Left lung (tissue), 14 donors: ENCODE measurements at places on chromosomes 6 and 20. TPM values are rescaled to one million over a fixed set of nuclear protein-coding genes. Genes with fewer than 3 reads are reported as not detected.

DNA sequence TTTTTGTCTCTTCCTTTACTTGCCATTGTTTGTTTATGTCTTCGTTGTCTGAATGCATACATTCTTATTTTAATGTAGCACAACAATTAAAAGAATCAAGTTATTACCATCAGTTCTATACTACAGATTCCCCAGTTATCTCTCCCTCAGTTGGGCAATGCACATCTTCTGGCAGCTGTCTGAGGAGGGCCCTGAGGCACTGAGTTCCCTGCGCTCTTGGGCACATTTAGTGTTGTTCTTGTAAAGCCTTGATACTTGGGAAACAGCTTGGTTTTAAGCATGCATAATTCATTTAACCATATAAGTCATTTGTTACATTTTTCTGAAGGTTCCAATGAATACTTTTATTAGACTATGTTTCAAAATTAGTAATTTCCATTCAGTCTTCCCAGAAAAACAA, 117.9 kb downstream of the C6orf118 start:
- DNase-seq, result no peak

DNA sequence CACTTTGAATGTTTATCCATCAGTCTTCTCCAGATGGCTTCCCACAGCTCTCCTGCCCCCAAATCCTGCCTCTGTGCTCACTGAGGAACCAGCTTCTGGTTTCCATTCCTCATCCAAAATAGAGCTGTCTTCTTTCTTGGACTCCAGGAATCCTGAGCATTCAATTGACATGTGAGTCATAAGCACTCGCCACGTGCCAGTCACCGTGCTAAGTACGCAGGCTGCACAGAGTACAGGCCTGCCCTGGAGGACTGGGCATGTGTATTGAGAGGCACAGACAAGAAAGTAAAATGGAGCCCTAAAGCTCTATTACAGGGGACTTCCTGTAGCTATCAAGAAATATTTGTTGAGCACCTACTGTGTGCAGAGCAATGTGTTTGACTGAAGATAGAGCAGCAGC, 39.7 kb upstream of the LRFN2 start:
- DNase-seq, result no peak

GRCh38 chr6:49541936-49542335, 8.5 kb upstream of the C6orf141 start:
- DNase-seq, result no peak

- DNase-seq, result no peak
Observed at GRCh38 chr6:95905132-95905531, 110.6 kb upstream of the FUT9 start.

DNA sequence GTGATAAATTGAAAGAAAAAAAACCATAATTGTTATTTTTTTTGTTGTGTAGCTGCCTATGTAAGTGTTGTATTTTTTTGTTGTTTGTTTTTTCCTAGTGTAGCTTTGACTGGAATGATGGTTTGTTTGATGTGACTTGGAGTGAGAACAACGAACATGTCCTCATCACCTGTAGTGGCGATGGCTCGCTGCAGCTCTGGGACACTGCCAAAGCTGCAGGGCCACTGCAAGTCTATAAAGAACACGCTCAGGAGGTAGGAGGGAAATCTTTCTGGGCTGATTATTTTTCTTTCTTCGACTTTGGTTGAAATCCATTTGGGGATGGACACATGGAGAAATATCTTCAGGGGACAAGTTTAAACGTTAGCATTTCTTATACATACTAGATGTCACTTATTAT, 3.8 kb downstream of the PEX7 start:
- DNase-seq, result no peak

DNA sequence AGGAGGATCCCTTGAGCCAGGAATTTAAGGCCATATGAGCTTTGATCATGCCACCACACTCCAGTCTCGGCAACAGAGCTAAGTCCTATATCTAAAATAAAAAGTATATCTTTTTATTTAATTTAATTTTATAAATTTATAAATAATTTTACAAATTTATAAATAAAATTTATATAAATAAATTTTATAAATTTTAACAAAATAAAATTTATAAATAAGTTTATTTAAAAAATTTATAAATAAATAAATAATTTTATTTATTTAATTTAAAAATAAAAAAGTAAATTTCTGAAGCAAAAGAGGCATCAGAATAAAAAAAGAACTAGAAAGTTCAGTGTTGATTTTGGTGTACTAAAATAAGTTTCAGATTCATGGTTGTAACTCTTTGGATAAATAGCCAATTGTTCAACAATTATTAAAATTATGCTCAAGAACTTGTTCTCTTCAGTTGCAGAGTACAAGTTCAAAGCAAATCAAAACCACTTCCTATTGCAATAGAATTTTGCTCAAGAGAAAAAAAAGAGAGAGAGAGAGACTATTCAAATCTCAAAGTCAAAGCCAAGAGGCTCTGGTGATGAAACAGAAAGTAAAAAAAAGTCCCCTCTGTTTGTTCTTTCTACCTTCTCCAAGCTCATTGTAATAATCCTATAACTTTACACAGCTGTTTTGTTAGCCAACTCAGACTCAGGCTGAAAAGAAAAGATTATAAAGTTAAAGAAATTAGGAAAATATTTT, 547.5 kb upstream of the ADGRB3 start:
- no peak for DNase-seq

DNA sequence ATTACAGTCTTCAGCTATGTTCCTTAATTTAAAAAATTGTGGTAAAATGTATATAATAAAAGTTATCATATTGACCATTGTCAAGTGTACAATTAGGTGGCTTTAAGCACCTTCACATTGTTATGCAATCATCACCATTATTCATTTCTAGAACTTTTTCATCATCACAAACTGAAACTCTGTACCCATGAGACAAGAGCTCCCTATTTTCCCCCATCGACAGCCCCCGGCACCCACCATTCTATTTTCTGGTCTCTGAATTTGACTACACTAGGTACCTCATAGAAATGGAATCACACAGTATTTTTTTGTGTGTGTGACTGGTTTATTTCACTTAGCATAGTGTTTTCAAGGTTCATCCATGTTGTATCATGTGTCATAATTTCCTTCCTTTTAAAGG, 39.7 kb upstream of the FYN start:
- DNase-seq, result no peak

DNA sequence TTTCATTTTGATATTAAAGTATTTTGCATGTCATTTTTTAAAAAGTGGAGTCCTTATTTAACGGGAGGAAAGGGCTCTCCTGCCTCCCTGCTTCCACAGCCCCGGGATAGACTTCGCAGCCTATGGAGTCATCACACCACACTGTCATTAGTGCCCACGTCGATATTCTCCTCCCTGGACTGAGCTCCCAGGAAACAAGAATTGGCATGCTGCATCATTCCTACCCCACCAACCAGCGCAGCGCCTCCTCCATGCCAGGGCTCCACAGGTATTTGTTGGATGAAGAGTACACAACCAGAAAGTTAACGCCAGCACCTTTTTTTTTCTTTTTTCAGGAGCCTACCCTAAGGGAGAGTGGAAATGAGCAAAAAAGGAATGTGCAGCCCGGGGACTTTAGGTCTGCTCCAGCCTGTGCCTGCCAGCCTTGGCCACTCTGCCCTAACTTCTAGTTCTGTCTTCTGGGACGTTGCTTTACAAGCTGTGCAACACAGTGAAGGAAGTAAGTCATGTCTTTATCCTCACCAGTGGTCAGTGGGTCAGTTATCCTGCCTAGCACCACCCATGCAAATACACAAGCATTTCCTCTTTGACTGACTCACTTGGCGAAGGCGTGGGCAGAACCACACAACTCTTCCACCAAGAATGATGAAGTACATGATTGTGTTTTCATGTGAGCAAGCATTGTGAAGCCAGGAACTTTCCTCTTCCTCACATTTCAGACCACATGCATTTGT, 180.7 kb upstream of the UST start:
- peak; percentile 70 for DNase-seq

DNA sequence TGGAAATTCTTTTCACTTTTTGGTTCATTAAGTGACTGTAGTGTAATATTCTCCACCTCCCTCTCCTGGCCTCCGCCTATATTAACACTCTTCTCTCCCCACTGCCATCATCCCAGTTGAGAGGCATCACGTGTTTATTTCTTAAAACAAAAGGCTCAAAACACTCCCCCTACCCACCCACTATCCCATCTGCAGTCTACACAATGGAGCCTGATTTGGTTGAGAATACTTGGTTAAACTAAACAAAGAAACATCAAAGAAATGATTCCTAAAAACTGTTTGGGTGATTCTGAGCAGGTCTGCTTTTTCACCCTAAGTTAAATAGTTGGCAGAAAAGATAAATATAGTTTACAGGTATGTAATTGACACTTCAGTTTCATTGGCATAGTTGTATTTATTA, 5.9 kb downstream of the TFAP2B start:
- no peak for DNase-seq

DNA sequence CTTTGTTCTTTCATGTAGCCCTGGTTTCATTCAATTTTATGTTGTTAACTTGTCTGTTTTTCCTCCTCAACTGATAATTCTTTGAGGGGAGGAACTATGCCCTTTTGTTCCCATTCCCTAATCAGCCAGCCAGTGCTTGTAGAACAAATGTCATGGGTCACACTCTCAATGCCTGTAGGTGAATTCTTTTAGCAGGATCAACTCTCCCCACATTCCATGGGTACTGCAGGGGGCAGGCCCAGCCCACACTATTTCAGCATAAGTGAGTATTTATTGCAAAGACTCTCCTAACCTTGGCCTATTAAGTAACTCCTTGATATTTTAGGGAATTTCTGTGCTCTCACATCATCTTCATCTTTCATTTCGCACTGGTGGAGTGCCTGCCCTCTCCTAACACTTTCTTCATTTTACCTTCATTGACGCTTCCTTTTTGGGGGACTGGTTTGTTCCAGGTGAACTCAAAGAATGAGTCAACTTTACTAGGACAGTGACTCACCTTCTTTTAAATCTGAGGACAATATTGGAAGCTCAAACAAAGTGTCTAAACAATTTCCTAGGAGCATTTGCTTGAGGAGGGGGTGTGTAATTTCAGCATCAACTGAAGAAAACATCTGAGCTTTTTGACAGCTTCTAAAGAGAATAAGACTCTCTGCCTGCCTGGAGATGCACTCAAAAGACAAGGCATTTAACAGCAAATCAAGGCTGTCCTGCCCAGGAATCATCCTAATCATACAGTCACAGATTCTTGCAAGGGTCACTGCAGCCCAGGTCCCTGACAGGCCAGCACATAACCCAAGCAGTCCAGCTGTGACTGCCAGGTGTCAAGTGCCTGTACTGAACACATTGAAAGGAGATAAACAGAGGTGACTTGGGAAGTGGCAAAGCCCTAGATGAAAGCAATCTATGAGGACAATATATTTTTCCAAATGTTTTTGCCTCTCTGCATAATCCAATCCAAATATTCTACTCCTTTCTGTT, 263.9 kb upstream of the PRND start:
- DNase-seq, result no peak

GRCh38 chr6:138473144-138473543, 26.1 kb downstream of the NHSL1 start:
- DNase-seq, result no peak

GRCh38 chr6:159203304-159204005, 34.3 kb downstream of the FNDC1 start:
- peak; percentile 13 for DNase-seq

GRCh38 chr20:63036291-63036690, 29.5 kb upstream of the BHLHE23 start:
- peak; percentile 57 for DNase-seq

Gene IP6K3
- total RNA-seq, result 3.4 TPM

Gene TMEM200A
- total RNA-seq, result 12.6 TPM

Gene TSHZ2
- 11.9 TPM for total RNA-seq

Gene SEL1L2
- total RNA-seq, result not detected

Gene MAFB
- 29.8 TPM for total RNA-seq

Gene PCK1
- not detected for total RNA-seq

Gene MAP7
- 22.0 TPM for total RNA-seq

Gene HSPA12B
- 22.1 TPM for total RNA-seq

Gene ZNF831
- total RNA-seq, result 1.1 TPM

Gene ABHD16B
- 0.18 TPM for total RNA-seq

Gene RBBP8NL
- 0.97 TPM for total RNA-seq
